ENCODE measurements at places on chromosomes 5 and 9.

- peak; percentile 61 for DNase-seq
Measured at GRCh38 chr5:115487756-115488155, 56.8 kb downstream of the FEM1C start.

- no peak for DNase-seq
Measured at GRCh38 chr9:104091116-104091515, 3.0 kb upstream of the SMC2 start.

DNA sequence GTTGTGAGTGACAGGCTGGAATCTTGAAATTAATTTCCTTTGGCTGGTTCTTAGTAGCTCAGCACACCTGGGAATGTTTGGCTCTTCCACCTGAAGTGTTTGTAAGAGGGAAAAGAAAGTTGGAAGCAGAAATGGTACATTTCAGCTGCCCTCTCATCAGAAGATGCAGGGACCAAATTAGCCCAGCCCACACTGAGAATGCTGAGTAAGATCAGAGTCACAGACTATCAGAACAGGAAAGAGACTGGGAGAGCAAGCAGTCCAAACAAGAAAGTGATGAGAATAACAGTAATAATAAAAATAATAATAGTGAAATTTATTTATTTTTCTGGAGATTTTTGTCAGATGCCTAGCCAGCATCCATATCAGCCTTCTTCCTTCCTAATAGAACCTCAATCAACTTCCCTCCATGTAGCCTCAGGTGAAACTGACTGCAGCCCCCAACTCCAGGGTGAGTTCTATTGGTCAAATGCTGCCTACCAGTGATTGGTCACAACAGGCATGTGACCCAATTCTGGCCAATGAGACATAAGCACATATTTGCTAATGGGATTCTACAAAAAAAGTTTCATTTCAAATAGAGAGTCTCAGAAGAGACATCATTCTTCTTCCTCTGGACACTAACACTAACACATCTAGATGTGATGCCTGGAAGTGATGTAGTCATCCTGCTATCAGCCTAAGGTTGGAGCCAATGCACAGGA, 31.2 kb upstream of the ADRA1B start:
- no peak for DNase-seq

DNA sequence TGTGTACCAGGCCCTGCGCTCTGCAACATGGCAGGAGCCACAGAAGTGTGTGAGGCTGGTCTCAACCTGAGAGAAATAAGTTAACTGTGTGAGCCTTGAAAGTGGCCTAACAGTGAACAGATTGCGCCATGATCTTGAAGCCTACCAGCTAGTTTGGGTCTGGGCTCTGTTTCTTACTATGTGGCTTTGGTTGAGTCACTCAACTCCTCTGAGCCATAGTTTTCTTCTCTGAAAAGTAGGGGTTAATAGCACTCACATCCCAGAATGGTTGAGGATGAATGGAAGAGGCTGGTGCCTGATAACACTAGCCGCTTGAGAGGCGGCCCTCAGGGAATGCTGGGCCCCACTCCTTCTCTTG, 121.5 kb downstream of the RGS3 start:
- no peak for DNase-seq

Data from activated CD4-positive, alpha-beta T cell treated with anti-CD3 and anti-CD28 coated beads, Interleukin-2, Interleukin-6, amounts not matched to agents 100 ng/mL and 50 ng/mL, durations not matched to agents 16 hours and 8 hours (primary cell).